ENCODE measurements at places on chromosomes 2 and 18.

GRCh38 chr2:73896362-73897239, 3.8 kb downstream of the ACTG2 start:
- DNase-seq: no peak

DNA sequence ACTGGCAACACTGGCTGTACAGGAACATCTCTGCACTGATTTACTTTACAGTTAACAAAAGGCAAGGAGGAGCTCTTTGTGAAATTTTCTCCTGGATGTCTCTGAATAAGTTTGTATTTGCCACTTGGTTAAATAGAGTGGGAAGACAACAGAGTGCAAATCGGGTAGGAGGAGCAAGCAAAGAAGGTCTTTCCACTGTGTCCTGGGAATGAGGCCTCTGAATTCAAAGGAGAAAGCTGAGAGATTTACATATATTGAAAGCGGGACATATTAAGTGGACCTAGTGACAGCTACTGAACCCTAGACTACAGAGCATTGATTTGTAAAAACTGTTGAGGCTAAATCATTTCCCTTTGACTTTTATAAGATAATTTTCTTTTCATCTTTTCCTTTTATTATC, 117.4 kb upstream of the CHRNA1 start:
- DNase-seq: no peak

DNA sequence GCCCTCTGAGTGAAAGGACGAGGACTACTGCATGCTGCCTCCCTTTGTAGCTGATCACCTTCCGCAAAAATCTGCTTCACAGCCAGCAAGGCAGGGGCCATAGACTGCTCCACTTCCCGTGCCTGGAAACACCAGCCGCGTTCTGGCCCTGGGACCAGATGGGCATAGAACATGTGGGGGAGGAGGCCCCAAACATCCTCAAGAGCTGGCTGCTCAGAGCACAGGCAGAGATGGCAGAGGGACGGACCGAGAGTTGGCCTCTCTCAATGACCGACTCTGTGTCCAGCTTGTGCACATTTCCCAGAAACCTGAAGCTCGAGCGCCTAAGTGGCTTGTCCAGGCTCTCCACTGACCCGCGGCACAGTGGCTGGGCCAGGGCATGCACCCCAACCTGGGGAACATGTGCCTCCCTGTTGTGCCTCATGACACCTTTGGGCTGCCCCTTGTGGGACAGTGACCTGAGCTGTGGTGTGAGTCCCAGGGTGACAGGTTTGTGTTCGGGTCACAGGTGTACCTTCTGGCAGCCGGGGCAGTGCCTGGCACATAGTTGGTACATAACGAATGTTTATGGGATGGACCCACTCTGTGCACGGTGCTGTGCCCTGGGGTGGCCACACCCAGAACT, 9.1 kb downstream of the KCNF1 start:
- no peak for DNase-seq

- DNase-seq: no peak
These were observed 825.1 kb downstream of the SLC4A3 start for GRCh38 chr2:220452561-220452960.

GRCh38 chr2:233413559-233414272, 59.4 kb downstream of the DGKD start:
- DNase-seq: peak; percentile 44

DNA sequence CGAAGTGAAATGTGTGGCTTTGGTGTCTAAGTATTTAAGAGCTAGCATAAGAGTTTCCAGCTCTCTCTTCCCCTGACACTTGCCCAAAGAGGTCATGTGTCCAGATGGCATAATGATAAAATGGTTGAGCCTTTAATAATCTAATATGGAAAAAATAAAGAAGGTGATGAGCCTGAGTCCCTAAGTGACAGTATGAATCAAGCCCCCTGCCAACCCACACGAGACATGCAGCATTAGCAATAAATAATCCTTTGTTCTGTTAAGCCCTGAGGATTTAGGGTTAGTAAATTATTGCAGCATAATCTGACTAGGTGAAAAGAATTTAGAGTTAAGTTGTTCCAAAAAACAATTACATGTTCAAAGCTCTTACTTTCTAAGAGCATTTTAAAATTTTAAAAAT, 217.2 kb upstream of the CCDC150 start:
- no peak for DNase-seq

DNA sequence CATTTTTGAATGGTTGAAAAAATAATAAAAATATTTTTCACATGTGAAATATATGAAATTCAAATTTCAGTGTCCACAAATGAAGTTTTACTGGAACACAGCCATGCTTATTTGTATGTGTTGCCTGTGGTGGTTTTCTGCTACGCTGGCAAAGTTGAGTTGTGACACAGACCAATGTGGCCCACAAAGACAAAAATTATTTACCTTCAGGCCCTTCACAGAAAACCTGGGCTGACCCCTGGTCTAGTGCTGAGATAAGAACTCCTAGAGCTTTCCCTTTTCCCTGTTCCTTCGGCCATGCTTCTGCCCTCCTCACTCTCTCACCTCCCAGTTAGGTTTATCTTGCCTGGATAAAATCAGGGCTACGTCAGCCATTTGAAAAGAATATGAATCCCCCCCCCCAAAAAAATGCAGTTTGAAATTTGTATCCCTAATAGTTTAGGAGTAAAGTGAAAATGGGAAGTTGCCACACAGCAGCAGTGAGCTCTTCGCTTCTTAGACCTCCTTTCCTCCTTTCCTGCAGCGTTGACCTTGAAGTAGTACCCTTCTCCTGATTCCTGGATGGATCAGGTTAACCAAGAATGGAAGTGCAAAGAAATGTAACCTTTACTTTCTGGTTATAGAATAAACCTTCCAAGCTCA, 91.0 kb downstream of the LIMS1 start:
- DNase-seq: no peak

GRCh38 chr2:112920923-112921532, 10.1 kb downstream of the IL37 start:
- DNase-seq: no peak

- DNase-seq: no peak
These were observed 13.9 kb downstream of the DYSF start for GRCh38 chr2:71467180-71467815.

- no peak for DNase-seq
These were observed 448.6 kb downstream of the BCL11A start for GRCh38 chr2:60104514-60105505.

GRCh38 chr2:143535802-143536201, 406.6 kb downstream of the ARHGAP15 start:
- no peak for DNase-seq

GRCh38 chr18:44696892-44697291, 16.2 kb downstream of the SETBP1 start:
- no peak for DNase-seq

DNA sequence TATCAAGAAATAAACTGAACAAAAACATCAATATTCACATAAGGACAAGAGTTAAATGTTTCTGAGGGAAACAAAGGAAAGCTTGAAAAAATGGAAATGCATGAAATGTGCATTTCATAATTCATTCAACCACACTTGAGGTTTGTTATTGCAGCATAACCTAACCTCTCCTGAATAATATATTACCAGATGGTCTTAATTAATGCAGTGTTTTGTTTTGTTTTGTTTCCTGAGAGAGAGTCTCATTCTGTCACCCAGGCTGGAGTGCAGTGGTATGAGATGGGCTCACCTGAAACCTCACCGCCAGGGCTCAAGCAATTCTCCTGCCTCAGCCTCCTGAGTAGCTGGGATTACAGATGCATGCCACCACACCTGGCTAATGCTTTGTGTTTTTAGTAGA, 139.9 kb upstream of the PIEZO2 start:
- DNase-seq: no peak

- no peak for DNase-seq
These were observed 142.7 kb upstream of the KLHL14 start for GRCh38 chr18:32915516-32915915.

DNA sequence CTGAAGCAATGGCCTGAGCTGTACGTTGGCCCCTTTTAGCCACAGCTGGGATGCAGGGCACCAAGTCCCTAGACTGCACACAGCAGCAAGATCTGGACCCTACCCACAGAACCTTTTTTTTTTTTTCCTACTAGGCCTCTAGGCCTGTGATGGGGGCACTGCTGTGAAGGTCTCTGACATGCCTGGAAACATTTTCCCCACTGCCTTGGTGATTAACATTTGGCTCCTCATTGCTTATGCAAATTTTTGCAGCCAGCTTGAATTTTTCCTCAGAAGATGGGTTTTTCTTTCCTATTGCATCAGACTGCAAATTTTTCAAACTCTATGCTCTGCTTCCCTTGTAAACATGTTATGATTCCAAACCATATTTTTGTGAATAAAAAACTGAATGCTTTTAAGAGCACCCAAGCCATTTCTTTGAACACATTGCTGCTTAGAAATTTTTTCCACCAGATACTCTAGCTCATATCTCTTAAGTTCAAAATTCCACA, 33.5 kb downstream of the PDE1A start:
- DNase-seq: no peak

DNA sequence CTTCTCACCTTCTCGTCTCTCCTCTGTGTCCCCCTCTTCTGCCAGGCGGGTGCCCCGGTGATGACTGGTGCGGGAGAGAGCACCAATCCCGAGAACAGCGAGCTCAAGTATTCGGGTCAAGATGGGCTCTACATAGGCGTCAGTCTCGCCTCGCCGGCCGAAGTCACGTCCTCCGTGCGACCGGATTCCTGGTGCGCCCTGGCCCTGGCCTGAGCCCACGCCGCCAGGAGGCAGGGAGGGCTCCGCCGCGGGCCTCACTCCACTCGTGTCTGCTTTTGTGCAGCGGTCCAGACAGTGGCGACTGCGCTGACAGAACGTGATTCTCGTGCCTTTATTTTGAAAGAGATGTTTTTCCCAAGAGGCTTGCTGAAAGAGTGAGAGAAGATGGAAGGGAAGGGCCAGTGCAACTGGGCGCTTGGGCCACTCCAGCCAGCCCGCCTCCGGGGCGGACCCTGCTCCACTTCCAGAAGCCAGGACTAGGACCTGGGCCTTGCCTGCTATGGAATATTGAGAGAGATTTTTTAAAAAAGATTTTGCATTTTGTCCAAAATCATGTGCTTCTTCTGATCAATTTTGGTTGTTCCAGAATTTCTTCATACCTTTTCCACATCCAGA, 31.3 kb downstream of the GATA6 start:
- no peak for DNase-seq

GRCh38 chr2:19837235-19837766, 64.5 kb downstream of the TTC32 start:
- DNase-seq: no peak

- DNase-seq: no peak
These were observed 56.1 kb upstream of the NFE2L2 start for GRCh38 chr2:177320596-177320995.

DNA sequence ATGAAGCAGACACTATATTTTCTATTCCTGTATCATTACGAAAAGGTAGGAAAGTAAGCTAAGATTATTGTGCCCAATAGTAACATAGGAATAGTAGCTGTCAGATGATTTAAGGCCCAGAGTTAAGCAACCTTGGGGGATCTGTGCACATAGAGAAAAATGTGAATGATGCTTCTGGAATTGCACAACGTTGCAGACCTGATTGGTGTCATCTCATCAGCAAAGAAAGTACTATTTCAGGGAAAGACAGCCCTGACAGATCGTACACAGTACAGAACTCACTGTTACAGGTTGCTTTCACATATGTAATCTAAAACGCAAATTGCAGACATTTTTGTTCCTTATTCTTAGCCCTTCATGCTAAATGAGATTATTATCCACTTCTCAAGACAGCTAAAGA, 535.9 kb downstream of the TRIB2 start:
- DNase-seq: no peak

DNA sequence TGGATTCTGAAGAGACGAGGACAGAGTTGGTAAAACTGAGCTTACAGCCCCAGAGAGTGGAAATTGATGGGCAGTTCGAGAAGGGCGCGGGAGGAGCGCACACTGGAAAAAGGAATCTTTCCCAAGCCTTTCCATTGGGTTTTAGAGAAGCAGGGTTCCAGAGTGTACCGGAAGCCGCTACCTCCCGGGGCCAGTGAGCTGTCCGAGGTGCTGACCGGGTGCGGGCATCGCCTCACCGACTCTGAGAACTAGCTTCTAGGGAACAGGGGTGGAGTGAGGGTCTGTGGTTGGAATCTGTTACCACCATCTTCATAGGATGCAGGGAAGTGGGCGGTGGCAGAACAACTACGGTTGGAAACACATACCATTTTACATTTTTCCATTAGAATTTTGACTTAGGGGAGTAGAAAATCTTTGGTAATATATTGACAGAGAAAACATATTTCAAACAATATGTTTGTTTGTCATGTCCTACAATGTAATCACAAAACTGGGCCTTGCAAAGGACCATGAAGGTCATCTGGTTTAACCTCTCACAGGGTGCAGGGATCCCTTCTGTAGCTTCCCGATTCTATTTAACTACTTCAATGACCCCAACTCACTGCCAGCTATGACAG, 724 bp downstream of the NMS start:
- no peak for DNase-seq

GRCh38 chr2:8515864-8516533, 165.9 kb upstream of the ID2 start:
- no peak for DNase-seq

DNA sequence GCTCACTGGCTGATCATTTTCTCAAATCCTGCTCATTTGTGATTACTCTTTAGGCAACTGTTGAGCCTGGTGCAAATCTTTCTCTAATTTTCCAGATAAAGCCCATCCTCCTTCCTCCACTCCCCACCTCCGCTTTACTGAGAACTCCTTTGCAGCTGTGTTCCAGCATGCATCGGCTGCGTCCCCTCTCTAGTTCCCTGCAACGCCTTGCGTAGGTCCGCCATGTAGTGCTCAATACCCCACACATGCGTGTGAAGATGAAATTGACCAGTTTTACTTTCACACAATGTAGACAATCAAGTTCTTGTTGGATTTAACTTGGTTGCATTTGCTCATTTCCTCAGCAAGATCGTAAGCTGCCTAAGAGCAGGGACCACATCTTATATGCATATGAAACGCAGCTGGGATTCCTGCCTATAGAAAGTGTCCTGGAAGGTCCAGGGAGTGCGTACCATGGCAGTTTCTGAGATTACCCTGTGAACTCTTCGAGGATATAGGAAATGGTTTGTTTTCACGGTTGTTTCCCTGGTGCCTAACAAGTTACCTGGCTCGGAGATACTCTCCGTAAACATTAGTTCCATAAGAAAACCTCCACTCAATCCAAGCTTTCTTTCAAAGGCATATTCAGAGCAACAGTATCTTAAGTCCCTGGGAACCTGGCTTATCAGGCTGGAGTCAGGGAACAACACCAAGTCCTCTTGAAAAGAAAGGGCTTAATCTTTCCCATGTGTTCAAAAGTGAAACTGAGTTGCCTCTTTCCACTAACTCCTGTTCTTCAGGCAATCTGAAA, 766.4 kb upstream of the ID2 start:
- DNase-seq: no peak

- no peak for DNase-seq
These were observed 85.1 kb upstream of the FOXI3 start for GRCh38 chr2:88537640-88538039.

DNA sequence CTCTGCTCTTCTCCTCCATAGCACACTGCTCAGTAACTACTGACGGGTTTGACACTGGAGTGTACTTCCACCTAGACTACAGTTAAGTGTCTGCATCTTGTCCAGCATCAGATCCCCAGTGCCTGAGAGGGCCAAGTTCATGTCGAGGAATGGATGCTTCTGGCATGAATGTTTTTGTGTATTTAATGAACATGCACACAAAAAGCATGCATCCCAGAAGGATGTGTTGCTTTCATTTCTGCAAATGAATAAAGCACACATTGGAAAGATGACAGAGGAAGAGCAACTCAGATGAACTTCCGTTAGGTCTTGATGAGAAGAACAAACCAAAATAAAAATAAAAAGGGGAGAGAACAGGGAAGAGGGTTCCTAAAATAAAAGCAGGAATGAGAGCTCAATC, 27.9 kb downstream of the C2orf49 start:
- DNase-seq: no peak
